GM06990 (cell line): ENCODE measurements at places on chromosomes 13 and 19.

DNA sequence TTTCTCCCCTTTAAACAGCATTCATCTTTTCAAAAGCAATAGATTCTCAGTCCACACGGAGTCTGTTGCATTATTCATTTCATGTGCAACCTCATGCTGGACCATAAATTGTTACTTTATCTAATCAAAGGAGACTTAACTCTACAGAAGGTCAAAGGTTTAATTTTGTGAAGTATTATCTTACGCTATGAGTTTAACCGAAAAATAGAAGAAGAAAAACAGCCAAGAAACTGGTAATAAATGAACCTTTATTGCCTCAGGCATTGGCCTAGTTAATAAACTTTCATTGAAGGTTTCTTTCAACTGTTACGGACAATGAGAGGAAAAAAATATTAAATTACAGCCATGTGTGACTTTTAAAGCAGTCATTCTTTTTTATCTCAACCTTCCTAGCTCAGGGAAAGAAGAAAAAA lies 223.6 kb downstream of the DACH1 start:
- no peak for DNase-seq

DNA sequence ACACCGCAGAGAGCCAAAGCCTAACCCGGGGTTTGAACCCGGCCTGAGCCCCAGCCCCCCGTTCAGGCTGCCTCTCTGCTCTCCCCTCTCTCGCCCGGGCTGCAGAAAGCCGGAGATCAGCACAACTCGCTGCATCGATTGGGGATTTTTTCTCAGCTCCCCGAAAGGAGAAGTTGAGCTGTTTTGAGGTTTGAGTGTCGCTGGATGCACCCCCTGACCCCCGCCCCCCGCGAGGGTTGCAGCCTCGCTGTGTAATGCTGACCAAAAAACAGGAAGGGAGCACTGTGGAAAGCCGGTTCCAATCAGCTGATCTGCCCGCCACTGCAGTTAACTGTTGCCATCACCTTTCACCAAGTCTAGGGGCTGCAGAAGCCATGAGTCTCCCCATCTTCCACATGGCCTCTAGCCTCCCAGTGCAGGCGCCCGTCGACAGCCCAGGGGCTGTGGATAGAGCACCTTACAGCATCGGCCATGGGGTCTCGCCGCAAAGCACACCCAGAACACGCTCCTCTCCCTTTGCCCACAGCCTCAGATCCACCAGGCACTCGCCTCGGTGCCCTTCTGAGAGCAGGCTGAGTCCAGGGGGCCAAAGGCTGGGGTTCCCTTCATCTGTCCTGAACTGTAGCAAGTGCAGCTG lies 34.5 kb downstream of the MYO9B start:
- peak; percentile 88 for DNase-seq

DNA sequence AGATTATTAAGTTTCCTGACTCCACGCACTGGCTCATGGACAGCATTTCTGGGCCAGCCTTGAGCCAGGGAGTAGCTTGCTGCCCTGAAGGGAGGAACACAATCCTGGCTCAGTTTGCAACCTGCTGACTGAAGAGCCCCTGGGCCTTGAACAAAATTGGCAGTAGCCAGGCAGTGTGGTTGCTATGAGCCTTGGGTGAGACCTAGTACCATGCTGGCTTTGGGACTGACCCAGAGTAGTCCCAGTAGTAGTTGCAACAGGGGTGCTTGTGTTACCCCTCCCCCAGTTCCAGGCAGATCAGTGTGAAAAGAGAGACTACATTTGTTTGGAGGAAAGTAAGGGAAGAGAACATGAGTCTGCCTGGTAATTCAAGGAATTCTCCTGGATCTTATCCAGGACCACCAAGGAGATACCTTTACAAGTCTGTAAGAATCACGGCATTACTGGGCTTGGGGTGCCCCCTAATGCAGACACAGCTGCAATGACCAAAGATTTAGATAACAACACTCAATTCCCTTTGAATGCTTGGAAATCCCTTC lies 22.0 kb downstream of the ITGBL1 start:
- DNase-seq = no peak

DNA sequence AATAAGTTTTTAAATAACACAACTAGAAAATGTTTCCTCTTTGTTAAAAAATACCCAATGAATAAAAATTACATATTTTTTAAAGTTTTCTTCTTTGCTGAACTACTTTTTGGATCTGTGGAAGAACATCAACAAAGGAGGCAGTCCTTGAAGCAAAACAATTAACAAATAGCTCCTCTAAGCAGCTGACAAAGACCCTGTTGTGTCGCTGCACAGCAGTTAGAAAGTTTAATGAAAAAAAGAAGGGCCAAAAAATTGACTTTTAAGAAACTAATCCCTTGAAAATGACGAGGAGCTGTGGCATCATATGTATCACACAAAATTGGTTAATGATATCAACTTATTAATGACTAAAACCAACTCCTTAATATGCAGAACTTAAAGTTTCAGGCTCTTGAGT lies 72.1 kb downstream of the SLITRK1 start:
- no peak for DNase-seq

DNA sequence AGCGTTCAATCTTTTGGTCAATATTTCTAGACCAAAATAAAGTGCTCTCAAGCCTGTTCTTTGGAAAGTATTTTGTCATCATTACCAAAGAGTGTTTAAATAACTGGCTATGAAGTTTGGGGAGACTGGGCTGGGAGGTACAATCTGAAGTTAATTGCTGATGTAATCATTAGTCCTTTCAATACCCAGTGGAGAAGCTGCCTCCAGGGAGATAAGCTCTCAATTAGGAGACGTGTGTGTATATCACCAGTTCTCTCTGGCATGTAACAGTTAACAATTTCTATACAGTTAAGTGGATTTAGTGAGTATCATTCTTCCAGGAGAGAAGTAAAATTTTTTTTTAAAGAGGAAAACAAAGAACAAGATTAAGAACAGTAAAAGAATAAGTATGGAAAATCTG lies 1.4 kb downstream of the COL4A1 start:
- no peak for DNase-seq

DNA sequence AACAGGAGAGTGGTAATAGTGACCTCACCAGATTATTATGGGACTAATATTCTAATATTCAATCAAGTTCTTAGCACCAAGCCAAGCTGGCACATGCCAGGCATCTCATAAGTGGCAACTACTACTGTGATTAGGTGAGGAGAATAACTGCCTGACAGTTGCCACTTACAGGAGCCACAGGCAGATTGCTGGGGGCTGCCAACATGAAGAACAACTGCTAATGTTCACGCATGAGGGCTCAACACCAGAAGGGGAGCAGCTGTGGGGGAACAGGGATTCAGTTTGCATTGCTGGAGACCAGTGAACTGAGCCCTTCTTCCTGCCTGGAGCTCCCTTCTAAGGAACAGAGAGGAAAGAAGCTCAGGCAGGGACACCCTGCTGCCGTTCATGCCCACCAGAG lies 504.5 kb downstream of the FOXO1 start:
- DNase-seq = no peak
